ENCODE measurements at places on chromosomes 1 and 21.
A peak's percentile ranks its signal among the peaks of the same experiment; 100 is the strongest.

GRCh38 chr21:32377991-32378390, 14.8 kb downstream of the URB1 start:
- no peak for DNase-seq

- DNase-seq = no peak
Measured at GRCh38 chr21:37339552-37339939, 27.0 kb upstream of the DYRK1A start.

DNA sequence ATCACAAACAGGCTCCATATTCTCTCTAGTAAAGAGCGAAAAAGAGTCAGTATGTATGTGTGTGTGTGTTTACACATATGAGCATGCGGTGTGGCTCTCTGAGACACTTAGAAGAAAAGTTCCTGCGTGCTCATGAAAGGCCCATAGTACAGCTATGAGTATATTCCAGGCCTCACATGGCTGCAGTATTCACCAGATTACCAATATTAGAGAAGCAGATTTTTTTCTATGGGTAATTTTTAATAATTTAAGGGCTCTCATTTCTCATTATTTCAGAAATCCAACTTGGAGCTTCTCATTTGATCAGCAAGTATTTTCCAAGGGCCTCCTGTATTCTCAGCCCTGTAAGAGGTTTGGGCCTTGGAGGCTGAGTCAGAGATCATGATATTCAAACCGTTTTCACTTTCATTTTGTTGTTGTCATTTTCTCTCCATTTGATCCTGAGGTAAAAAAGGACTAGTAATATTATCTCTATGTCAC, 232.9 kb upstream of the SGIP1 start:
- DNase-seq = no peak

- DNase-seq = no peak
Measured at GRCh38 chr1:12251442-12251841, 21.6 kb downstream of the VPS13D start.

- no peak for DNase-seq
Measured at GRCh38 chr1:167328816-167329483, 108.3 kb downstream of the POU2F1 start.

DNA sequence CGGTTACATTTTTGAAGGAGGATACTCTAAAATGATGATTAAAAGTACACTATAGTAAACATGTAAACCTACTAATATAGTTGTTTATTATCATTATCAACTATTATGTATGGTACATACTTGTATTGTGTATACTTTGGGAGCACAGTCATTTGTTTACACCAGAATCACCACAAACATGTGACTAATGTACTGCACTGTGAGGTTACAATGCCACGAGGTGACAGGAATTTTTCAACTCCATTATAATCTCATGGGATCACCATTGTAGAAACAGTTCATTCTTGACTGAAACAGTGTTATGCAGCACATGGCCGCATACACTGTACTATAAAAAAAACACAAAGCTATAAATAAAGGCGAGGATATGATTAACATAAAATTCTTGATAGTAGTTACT, 44.3 kb downstream of the GPATCH2 start:
- DNase-seq = no peak

- peak; percentile 52 for DNase-seq
Measured at GRCh38 chr1:209652873-209653401, 712 bp upstream of the LAMB3 start.

DNA sequence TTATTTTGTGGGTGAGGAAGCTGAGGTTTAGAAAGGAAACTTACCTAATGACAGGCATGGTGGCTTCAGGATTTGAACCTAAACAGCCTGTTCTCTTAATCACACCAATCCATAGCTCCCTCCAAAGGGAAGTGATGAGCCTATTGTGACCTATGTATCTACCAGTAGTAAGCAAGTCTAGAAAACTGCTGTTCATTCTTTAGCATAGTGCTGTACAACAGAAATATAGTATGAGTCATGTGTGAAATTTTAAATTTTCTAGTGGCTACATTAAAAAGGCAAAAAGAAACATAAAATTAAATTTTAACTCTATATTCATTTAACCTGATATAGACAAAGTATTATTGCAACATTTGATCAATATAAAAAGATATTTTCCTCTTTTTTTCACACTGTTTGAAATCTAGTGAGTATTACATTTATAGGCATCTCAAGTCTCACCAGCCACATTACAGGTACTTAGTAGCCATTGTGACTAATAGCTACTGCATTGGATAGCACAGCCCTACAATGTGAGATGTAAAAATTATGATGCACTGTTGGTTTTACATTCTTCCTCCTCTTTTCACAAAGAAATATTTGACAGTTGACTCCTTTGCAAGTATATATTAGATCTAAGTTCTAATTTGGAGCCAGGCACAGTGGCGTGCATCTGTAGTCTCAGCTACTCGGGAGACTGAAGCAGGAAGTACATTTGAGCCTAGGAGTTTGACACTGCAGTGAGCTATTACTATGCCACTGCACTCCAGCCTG, 16.6 kb downstream of the IPO9 start:
- DNase-seq = no peak

DNA sequence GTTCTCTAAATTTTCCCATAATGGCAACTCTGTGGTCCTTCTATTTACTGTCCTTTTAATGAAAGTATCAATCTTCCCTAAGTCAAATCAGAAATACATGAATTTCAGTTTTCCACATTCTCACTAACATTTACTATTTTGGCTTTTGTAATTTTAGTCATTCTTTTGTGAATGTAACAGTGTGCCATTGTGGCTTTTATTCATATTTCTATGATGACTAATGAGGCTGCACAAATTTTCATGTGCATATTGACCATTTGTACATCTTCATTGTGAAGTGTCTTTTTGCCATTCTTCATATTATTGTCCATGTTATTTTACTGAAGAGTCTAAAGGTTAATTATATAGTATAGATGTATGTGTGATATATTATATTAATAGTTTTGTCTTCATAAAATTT, 431.0 kb upstream of the BRINP3 start:
- no peak for DNase-seq

GRCh38 chr1:202680586-202681352, 29.5 kb downstream of the SYT2 start:
- DNase-seq = no peak

GRCh38 chr21:43771199-43771675, 4.9 kb downstream of the CSTB start:
- DNase-seq = no peak

DNA sequence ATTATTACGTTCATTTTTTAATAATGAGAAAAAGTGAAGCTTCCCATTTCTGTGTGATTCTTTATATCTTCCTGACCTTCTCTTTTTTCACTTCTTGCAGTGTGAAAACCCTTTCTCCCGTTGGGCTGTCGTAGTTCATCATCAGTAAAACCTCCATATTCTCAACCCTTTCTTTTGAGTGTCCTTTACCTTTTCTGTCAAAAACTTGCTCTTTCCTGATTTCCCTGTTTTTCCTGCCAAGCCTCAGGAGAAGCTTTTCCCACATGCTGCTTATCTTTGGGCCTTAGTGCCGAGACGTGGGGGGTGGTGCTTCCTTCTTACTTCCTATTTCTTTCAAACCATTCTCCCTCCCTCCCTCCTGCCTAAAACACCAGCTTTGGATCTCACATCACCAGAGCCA, 46.1 kb downstream of the UCK2 start:
- DNase-seq = no peak

DNA sequence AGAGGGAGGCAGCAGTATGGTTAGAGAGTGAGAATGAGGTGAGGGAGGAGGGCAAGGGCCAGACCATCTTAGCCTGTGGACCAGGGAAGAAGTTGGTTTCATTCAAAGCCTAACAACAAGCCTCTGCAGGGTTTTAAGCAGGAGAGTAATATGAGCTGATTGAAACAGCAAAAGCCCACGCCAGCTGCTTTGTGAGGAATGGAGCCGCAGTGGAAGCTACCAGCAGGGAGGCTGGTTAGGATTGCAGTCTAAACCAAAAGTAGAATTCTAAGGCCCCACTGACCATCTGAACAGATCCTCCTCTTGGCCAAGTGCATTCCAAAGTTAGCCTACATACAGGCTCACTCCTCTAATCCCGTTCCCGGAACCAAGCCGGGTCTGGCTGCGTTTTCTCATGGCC, 44.8 kb downstream of the OLFML3 start:
- DNase-seq = no peak

- no peak for DNase-seq
Measured at GRCh38 chr1:95699149-95699953, 465.3 kb downstream of the RWDD3 start.

- DNase-seq = no peak
Measured at GRCh38 chr1:167244244-167244643, 23.6 kb downstream of the POU2F1 start.

DNA sequence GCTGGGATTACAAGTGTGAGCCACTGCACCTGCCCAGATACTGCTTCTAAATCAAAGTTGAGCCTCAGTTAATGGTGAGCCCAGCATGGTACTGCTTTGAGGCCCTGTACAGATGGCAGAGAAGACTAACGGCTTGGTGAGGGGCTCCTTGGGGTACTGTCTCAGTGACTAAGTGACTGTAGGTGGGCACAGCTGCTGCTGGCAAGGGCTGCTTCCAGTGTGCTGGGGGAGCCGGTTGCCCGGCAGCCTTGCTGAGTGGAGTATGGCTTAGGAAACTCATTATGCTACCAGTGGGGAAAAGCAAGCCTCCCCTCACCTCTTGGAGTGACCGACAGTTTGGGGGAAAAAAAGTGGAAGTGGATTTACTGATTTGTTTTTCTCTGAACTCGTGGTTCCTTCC, 23.6 kb upstream of the ARHGEF10L start:
- no peak for DNase-seq

DNA sequence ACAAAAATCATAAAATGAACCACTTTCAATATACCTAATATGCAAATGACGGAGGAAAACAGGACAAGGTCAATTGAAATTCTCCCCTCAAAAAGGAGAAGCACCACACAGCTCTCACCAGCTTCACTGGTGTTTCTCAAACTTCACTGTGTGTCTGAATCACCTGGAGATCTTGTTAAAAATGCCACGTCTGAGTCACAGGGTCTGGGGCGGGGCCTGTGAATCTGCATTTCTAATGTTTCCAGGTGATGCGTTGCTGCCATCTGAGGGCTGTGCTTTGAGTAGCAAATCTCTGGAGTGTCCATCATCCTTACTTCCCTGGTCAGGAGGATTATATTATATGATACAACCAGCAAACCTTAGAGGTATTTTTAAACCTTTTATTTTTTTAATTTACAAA, 9.0 kb downstream of the CLDN19 start:
- DNase-seq = peak; percentile 53

DNA sequence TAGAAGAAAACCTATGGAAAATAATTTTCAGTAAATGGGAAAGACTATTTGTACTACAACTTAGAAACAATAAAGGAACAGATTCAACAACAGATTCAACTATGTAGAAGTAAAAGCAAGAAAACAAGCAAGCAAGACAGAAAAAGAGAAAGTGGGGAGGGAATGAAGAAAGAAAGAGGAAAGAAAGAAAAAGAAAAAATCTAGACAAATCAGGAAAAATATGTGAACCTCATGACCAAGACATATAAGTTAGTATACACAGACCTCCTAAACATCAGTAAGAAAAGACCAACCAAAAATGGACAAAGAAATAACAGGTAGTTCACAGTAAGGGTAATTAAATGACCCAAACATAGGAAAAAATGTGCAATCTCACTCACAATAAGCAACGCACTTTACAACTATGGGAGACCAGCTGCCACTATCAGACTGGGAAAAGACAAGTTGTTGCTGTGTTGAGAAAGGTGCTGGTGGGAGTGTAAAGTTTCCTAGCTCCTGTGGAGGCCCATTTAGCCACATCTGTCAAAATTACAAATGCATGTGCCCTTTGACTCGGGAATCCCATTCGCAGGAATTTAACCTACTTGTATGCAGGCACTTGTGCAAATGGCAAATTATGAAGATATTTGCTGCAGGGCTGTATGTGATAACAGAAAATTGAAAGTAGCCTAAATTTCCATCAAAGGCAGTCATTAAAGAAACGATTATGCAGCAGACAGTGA, 13.9 kb upstream of the MAP3K21 start:
- no peak for DNase-seq

GRCh38 chr1:47257224-47257623, 25.2 kb upstream of the TAL1 start:
- no peak for DNase-seq

- no peak for DNase-seq
Measured at GRCh38 chr1:29333008-29333407, 96.7 kb downstream of the PTPRU start.

DNA sequence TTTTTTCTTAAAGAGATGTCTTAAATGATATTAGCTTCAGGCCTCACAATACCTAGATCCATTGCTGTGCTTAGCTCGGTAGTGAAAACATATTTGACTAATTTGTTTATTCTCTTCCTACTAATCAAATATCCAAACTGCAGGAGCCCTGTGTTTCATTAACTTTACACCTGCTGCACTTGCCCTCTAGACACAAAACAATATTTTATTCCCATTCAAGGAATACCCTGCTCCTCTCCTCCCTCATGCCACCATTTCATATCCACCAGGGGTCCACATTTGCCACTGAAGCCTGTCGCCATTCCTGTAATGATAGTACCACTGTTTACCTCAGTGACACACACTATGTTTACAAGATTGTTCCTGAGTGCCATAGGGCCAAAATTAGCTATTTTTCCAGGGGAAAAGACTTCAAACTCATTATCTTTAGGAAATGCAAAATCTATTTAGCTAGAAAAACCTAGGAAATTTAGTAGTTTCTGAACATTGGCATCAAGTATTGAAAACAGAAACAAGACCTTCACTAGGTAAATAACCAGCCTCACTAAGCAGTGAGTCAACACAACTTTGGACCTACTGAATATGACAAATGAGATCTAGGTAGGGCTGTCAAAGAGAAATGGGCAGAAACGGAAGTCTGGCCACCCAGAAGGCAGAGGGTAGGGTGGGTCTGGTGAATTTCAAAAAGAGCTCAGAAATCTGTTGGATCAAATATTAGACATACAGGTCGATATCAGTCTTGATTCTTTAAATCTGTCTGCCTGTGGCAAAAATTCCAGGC, 134.6 kb upstream of the KCNK1 start:
- DNase-seq = no peak

GRCh38 chr1:31467005-31467674, 54.1 kb downstream of the SERINC2 start:
- no peak for DNase-seq

GRCh38 chr1:94067196-94067595, 53.8 kb downstream of the ABCA4 start:
- no peak for DNase-seq
